Anterior cingulate cortex (tissue), 58 donors: ENCODE measurements at places on chromosomes 13 and 19.
A peak's percentile ranks its signal among the peaks of the same experiment; 100 is the strongest.

- no peak for DNase-seq
These were observed 162.1 kb downstream of the GPC6 start for GRCh38 chr13:93388701-93389100.

GRCh38 chr13:83883061-83883523 is 818 bp upstream of the SLITRK1 start:
- peak; percentile 18 for DNase-seq

DNA sequence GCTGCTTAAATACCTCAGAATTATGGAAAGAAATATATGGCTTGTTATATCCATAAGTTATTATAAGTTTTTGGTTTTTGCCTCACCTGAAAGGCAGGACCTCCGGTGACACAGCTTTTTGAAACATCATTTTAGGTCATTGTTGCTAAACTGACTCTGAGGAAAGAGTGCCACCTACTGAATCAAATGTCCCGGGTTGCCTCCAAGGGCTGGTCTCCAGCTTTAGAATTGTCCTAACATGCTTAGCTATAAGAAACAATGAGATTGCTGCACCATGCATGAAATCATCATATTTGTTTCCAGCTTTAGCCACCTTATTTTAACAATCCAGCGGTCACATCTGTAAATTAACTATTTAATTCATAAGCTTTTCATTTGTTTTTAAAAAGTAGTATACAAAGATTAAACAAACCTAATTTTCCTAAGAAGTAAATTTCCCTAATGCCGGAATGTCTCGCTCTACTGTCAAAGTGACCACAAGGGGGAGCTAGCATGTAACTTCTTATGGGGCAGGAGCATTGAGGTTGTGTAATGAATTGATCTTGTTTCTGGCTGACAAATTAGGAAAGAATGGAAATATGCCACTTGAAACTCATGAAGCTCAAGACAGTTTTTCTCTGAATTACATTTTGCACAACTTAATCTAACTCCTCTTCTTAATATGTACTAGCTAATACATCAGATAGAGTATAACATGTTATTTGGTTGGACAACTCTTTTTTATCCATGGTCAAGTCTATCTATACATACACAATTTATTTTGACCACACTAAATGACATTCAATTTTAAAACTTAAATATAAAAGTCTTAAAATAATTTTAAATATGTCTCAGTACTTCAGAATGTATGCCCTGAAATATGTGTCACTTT is 6.7 kb upstream of the PCDH17 start:
- DNase-seq = peak; percentile 8

DNA sequence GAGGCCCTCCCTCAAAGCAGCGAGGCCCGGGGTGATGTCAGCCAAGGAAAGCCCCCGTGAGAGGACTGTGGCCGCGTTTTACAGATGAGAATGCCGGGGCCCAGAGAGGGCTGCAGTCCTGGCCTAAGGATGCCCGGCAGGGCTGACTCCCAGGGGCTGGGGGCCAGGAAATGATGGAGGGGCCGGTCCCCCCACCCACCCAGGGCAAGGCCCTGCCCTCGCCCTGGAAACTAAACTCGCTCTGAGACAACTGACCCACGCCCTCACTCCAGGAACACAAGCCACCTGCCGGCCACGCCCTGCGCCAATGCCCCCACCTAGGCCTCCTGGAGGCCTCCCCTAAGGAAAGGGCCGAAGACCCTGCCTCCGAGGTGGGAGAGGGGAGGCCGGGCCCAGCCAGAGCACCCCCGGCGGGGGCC is 7.2 kb downstream of the ZBTB7A start:
- no peak for DNase-seq

GRCh38 chr13:97434397-97435201 is 630 bp downstream of the RAP2A start:
- peak; percentile 18 for DNase-seq

DNA sequence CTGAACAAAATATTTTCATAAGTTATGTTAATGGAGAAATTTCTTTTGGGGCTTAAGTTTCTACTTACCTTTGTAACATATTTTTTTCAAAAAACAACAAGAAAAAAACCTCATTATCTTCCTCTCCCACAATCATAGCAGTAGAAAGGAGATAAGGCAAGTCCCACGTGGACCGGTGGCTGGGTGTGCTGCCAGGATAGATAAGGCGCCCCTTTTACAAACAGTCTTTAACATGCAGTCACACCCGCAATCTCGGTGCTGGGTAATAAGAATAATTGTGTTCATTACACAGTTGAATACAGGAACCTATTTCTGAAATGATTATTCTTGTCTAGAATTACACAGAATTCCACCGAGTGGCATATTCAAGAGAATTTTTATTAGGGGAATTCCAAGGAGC is 1202.3 kb downstream of the UQCRFS1 start:
- DNase-seq = no peak

GRCh38 chr19:32676895-32677359 is 1.3 kb downstream of the RGS9BP start:
- no peak for DNase-seq

- no peak for DNase-seq
These were observed 62.4 kb downstream of the TEX29 start for GRCh38 chr13:111382877-111383276.

DNA sequence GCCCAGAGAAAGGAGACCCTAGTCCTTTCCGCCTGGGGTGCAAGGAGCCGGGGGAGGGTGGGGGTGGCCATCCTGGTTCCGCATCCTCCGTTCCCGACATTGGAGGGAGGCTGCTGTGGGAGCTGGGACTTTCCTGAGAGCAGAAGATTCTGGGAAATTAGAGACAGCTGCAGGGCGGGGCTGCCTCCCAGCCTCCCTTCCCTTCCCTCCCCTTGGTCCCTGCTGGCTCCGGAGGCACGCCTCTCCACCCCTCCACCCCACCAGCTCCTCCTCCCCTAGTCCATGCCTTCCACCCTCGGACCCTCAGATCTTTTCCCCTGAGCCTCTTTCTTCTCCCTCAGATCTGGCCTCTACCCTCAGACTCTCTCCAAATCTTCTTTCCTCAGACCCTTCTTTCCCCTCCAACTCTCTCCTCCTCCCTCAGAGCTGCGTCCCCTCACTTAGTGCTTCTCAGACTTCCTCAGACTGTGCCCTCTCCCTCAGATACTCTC is 3.1 kb upstream of the BCL3 start:
- DNase-seq = no peak

- DNase-seq = no peak
These were observed 33.3 kb upstream of the LRRC4B start for GRCh38 chr19:50601407-50602088.

DNA sequence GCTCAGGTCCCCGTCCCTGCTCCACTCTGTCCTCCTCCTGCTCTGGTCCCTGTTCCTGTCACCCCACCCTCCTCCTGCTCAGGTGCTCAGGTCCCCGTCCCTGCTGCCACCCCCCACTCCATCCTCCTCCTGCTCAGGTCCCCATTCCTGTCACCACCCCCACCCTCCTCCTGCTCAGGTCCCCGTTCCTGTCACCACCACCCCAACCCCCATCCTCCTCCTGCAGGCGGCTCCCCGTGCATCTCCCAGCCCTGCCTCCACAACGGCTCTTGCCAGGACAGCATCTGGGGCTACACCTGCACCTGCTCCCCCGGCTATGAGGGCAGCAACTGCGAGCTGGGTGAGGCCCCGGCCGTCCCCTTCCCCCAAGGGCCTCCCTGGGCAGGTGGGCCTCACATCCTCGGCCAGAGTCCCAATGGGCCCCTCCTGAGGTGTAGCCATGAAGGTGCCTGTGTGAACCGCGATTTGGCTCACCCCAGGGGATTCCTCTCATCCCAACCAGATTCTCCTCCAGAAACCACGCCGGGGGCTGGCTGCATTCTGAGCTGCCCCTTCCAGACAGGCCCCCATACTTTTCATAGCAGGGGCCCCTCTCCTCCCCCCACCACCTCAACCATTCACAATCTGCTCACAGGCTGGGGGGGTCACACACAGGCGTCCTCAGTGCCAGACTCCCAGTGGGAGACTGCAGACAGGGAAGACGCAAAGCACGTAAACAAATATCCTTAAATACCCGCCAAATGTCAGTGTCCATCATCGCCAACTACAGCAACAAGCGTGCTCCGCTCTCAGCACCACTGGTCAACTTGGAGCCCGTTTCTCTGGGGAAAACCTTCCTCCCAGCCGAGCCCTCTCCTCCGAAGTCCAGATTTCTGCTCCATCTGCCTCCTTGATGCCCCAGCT is 4.6 kb downstream of the PROZ start:
- DNase-seq = no peak

DNA sequence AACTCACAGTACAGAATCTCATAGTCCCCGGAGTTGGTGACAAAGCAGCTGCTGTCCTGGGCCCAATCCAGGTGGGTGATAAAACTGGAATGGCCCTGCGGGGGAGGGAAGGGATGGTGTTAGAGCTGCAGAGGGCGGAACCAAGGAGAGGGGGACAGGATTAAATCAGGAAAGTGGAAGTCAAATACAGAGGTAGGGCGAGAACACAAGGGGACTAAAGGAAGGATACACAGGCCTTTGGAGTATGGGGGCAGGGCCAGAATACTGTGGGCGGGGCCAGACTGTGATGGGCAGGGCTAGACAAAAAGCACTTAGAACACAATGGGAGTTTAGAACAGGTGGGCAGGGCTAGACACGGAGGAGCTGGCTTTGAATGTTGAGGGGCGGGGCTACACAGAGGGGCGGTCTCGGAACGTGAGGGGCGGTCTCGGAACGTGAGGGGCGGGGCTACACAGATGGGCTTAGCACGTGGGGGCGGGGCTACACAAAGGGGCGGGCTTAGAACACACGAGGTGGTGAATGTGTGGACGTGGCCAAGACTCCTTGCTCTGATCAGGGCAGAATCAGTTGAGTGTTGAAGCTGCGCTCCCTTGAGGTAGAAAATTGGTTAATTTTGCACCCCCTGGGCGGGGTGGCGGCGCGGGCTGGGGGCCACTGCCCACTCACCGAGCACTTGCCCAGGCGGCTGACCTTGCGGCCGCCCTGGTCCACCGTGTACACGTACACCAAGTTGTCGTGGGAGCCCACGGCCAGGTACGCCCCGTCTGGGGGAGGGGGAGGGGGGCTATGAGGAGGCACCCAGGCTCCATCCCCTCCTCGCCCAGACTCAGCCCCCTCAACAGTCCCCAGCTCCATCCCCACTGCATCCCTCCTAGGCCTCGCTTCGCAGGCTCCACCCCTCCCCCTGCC is 14.0 kb upstream of the GPR4 start:
- peak; percentile 5 for DNase-seq

DNA sequence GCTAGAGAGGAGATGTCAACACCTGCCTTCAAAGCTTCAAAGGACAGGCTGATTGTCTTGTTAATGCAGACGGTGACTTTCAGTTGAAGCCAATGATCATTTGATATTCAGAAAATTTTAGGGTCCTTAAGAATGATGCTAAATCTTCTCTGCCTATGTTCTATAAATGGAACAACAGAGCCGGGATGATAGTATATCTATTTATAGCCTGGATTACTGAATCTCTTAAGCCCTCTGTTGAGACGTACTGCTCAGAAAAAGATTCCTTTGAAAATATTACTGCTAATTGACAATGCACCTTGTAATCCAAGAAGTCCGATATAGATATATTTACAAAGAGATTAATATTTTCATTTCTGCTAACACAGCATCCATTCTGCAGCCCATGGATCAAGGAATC is 35.8 kb upstream of the LMO7 start:
- no peak for DNase-seq

GRCh38 chr13:91356919-91357612 is 9.6 kb downstream of the MIR17HG start:
- no peak for DNase-seq

- no peak for DNase-seq
These were observed 3.3 kb downstream of the LYL1 start for GRCh38 chr19:13099073-13099999.

- peak; percentile 36 for DNase-seq
These were observed 937 bp upstream of the SPRY2 start for GRCh38 chr13:80341756-80342370.

DNA sequence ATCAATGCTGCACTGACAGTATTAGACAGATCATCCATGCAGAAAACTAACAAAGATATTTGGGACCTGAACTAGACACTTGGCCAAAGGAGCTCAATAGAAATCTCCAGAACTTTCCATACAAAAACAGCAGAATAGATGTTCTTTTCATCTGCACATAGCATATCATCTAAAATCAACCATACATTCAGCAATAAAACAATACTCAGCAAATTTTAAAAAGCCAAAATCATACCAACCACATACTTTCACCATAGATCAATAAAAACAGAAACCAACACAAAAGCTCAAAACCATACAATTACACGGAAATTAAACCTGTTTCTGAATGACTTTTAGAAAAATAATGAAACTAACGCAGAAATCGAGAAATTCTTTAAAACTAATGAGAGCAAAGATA is 592.6 kb downstream of the SLITRK5 start:
- no peak for DNase-seq

GRCh38 chr13:73286942-73287620 is 228.3 kb downstream of the KLF5 start:
- DNase-seq = no peak

GRCh38 chr13:101289764-101290163 is 126.5 kb downstream of the NALCN start:
- no peak for DNase-seq

DNA sequence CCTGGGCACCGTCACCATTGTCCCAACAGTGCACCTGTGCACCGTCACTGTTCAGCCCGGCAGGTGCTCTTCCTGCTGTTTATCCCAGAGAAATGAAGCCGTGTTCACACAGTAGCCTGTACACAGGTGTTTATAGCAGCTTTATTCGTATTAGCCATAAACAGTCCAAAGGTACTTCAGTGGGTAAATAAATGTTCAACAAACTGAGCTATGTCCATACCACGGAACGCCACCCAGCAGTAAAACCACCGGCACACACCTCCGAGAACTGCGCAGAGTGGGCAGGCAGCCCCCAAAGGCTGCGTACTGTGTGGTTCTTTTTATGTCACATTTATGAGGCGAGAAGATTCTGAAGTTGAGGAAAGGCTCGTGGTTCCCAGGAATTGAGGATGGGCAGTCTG is 44.9 kb upstream of the DCUN1D2 start:
- no peak for DNase-seq

DNA sequence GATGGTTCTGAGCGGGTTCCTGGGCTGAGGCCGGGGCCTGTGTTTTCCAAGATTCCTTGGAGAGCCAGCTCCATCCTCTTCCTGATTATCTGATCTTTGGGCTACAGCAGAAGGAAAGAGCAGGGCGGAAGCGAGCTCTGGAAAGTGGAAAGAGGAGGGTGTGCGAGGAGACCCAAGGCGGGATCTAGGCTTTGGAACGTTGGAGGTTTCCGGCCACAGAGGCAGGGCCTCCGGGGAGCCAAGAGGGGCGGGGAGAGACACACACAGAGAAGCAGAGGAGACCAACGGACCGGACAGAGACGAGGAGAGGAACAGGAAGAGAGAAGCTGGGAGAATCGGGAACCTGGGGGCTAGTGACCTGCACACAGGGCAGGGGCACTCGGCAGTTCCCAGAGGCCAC is at the start of gene CLEC11A:
TSS of gene CLEC11A (plus strand) at position 296 of the 400 bp plus-strand sequence. CDS start 162 bp downstream, outside the sequence.
- DNase-seq = no peak

DNA sequence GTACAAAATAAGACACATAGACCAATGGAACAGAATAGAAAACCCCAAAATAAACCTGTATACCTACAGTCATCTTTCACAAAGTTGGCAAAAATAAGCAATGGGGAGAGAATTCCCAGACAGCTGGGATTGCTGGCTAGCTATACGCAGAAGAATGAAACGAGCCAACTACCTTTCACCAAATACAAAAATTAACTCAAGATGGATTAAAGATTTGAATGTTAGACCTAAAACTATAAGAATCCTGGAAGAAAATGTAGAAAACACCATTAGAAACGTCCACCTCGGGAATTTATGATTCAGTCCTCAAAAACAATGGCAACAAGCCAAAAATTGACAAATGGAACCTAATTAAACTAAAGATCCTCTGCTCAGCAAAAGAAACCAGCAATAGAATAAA is 408.1 kb upstream of the SLITRK1 start:
- DNase-seq = no peak
